ENCODE measurements at places on chromosomes 3 and 15. TPM values are rescaled to one million over a fixed set of nuclear protein-coding genes. Genes with fewer than 3 reads are reported as not detected.

GRCh38 chr3:45964139-45964538 is 20.9 kb downstream of the CXCR6 start:
- no peak for DNase-seq

GRCh38 chr3:83738202-83738601 is 1220.6 kb upstream of the CADM2 start:
- no peak for DNase-seq

GRCh38 chr15:25238126-25238525 is 200.7 kb downstream of the UBE3A start:
- no peak for DNase-seq

- DNase-seq: no peak
These were observed 228.0 kb upstream of the ADAMTS9 start for GRCh38 chr3:64915778-64916177.

GPR149 gene
- total RNA-seq: not detected

Data from CD8-positive, alpha-beta memory T cell (primary cell).